Activated T-cell treated with anti-CD3 and anti-CD28 coated beads, Interleukin-2, amount 50 U/mL, for 1 hour (primary cell): ENCODE measurements at places on chromosomes 16 and 17.
A peak's percentile ranks its signal among the peaks of the same experiment; 100 is the strongest.

- no peak for DNase-seq
Observed at GRCh38 chr16:72493716-72494415, 321.9 kb upstream of the PMFBP1 start.

GRCh38 chr16:80594756-80595155 is 54.0 kb downstream of the DYNLRB2 start:
- no peak for DNase-seq

DNA sequence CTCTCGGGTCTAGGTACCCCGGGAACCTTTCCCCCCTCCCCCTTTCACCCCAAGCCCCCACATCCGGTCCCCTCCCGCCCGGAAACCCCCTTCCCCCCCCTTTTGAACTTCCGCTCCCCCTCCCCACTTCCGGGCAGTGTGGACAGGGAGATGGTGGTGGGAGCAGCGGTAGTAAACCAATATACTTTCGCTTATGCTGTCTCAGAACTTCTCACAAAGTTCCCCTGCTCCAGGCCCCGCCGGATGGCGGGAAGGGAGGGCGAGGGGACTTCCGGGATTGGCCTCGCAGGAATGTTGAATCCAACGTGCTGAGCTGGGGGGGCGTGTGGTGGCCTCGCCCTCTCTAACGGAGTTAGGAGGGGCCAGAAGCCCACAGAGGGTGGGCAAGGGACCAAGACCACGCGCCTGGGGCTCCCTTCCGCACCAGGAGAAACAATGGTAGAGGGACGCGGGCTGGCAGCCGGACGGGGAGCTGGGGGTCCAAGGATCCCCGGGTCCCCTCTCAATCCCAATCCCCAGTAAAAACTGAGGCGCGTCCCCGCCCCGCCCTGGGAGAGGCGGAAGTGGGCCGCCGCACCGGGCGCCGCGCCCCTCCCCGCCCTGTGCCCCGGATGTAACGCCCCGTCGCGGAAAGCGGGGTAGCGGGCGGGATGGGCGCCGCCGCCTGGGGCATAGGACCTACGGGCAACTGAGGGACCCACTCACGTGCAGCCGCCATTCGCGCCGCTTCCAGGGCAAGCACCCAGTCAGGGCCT is 742 bp downstream of the PFN1 start:
- DNase-seq = peak; percentile 72

- no peak for DNase-seq
Observed at GRCh38 chr17:31798205-31798724, 60.8 kb downstream of the COPRS start.

GRCh38 chr16:66229651-66230050 is 136.8 kb upstream of the CDH5 start:
- no peak for DNase-seq

- DNase-seq = no peak
Observed at GRCh38 chr17:73140566-73140965, 24.2 kb upstream of the SSTR2 start.

GRCh38 chr16:72560617-72561016 is 388.7 kb upstream of the PMFBP1 start:
- DNase-seq = no peak

- no peak for DNase-seq
Observed at GRCh38 chr17:70307430-70308225, 138.3 kb downstream of the KCNJ2 start.

DNA sequence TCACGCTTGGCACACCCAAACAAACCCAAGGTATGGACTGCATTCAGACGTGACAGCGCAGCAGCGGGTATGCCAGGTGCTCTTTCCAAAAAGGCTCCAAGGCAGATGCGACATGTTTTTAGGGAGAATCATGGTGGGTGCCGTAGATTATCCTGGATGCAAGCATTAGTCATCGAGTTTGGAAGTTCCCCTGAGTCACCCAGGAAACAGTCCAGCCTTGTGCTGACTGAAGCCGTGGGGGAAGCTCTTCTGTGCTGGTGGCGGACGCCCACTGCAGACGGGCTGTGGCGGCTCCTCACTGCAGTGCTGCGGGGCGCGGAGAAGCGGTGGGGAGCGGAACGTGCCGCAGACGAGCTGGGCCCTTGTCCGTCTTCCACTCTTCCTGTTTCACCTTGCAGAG is 13.9 kb downstream of the JPT2 start:
- no peak for DNase-seq

- DNase-seq = peak; percentile 30
Observed at GRCh38 chr17:66426397-66427033, 124.1 kb downstream of the PRKCA start.

DNA sequence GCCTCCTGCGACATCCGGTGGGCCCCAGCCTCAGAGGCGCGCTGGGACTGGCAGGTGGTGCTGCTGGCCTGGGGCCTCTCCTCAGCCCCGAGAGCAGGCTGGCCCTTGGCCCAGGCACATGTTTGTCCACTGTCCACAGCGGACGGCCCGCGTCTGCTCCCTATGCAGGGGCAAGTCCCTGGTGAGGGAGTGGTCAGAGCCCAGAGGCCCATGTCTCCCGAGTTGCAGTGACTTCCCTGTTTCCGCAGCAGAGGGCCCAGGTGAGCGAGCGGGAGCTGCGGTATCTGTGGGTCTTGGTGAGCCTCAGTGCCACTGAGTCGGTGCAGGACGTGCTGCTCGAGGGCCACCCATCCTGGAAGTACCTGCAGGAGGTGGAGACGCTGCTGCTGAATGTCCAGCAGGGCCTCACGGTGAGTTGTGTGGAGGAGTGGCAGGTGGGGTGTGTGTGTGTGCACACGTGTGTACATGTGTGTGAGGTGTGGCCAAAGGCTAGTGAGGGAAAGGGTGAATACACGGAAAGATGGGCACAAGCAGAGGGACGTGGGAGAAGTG is 10.4 kb downstream of the IL34 start:
- DNase-seq = no peak

GRCh38 chr16:4426021-4426684 is 485 bp downstream of the DNAJA3 start:
- no peak for DNase-seq

- no peak for DNase-seq
Observed at GRCh38 chr16:59632276-59632855, 898.2 kb upstream of the GOT2 start.

GRCh38 chr16:56675685-56676210 is 6.1 kb downstream of the MT1H start:
- peak; percentile 60 for DNase-seq
